H4 (cell line): ENCODE measurements at places on chromosomes 2 and 18. TPM values are rescaled to one million over a fixed set of nuclear protein-coding genes. Genes with fewer than 3 reads are reported as not detected.

The CD8B2 gene
- not detected in 2 replicates for total RNA-seq

The SERPINB3 gene
- total RNA-seq = not detected in 2 replicates

The CYP1B1 gene
- total RNA-seq = 16.3 and 29.9 TPM in 2 replicates

The ANO7 gene
- 0.43 and 0.91 TPM in 2 replicates for total RNA-seq

The ST6GAL2 gene
- total RNA-seq = 0.21 and 0.37 TPM in 2 replicates

The NETO1 gene
- total RNA-seq = not detected in 2 replicates

The CD8A gene
- not detected in 2 replicates for total RNA-seq

The UPP2 gene
- total RNA-seq = not detected in 2 replicates

The RNF25 gene
- 35.2 and 59.5 TPM in 2 replicates for total RNA-seq

- no peak for DNase-seq
Measured at GRCh38 chr2:120769787-120770120, 34.1 kb downstream of the GLI2 start.

- DNase-seq = no peak
Measured at GRCh38 chr2:135817951-135818350, 19.0 kb downstream of the LCT start.

GRCh38 chr2:184927040-184927439, 328.7 kb downstream of the ZNF804A start:
- no peak for DNase-seq

- peak; percentile 78 for DNase-seq
Measured at GRCh38 chr2:238143239-238143951, 4.9 kb downstream of the KLHL30 start.

DNA sequence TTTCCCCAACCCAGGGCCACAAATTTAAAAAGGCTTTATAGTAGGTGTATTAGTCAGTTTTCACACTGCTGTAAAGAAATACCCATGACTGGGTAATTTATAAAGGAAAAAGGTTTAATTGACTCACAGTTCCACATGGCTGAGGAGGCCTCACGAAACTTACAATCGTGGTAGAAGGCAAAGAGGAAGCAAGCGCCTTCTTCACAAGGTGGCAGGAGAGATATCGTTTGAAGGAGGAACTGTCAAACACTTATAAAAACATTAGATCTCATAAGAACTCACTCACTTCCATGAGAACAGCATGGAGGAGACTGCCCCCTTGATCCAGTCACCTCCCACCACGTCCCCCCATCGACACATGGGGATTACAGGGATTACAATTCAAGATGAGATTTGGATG, 70.4 kb downstream of the FECH start:
- no peak for DNase-seq

DNA sequence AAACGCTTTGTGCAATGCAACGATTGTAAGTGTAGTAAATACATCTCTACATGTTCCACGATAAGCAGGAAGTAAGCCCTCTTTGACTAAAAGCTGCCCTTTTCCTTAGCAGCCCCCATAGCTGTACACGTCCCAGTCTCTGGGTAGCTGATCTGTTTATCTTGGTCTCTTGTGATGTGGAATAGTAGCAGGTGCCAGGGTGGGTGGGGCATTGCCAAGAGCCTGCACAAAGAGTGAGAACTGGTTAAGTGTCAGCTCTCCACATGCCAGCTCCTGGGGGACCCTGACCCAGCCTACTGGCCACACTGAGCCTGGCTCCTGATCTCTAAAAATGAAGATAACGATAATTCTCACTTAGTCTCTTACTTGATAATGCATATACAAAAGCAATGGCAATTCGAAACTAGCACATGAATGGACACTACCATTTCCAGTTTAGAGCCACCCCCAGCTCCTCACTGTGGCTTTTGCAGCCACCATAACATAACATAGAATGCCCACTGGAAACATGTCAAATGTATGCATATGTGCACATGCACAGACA, 92.3 kb downstream of the MYT1L start:
- no peak for DNase-seq

DNA sequence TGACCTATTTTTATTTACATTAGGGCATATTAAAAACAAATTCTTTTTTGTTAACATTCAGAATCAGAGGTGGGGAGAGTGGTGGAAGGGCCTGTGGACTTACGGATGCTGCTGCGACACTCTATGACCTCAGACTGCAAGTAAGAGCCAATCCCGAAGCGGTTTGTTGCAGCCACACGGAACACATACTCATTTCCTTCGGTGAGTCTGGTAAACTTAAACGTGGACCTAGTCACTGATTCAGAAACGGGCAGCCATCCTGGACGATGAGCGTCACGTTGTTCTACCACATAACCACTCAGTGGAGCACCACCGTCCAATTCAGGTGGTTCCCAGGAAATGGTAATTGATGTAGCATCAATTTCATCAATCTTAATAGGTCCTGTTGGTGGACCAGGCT, 61.9 kb downstream of the PLEKHA3 start:
- no peak for DNase-seq

DNA sequence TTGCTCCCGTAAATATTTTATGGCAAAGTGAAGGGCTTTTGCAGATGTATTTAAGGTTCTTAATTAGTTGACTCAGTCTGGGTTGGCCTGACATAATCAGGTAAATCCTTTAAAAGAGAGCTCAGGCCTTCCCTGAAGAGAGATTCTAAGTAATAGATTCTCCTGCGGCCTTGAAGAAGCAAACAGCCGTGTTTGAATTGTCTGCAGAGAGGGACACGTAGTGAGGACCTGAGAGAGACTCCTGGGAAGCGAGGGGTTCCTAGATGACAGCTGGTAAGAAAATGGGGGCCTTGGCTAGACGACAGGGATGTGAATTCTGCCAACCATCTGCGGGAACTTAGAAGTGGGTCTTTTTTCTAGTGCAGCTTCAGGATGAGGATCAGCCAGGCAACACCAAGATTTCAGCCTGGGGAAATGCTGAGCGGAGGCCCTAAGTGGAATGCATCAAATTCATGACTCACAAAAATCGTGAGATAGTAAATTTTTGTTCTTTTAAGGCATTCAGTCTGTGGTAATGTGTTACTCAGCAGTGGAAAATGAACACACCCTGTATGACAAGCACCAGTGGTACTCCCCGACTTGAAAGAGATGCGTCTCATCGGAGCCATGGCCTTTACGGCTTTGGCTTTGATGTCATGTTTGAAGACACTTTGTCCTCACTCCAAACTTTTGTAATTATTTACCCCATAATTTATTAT, 62.1 kb upstream of the SMIM21 start:
- DNase-seq = peak; percentile 94

GRCh38 chr2:30710016-30710415, 97.2 kb downstream of the CAPN13 start:
- DNase-seq = no peak

DNA sequence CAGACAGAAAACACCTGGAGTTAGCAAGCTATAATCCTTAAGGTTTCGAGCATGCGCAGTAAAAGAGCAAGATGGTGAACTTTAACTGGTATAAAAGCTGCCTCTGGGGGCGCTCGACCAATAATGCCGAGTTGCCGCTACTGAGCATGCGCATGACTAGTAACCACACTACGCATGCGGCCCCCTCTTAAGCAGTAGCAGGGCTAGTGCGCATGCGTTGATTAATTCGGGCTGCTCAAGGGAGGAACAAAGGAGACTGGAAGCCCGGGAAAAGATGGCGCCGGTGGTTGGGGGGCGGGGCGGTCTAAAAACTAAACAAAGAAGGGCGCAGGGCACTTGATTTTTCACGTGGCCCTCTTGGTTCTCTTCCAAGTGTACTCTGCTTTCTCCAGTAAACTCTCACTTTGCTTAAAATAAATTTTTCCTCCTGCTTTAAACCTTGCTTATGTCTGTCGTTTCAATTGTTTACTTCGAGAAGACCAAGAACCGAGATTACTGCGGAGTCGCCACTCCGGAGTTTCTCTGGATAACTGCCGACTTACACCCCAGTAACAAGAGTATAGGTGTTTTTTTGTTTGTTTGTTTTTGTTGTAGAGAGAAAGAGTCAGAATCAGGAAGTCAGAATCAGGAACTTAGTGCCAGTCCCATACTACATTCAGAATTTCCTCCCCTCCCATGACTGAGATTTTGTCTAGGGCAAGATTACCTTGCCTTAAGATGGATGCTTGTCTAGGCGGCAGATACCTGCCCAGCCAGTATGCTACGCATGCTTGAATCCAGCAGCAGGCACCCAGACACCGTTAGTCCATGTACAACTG, 5.8 kb downstream of the XRCC5 start:
- DNase-seq = peak; percentile 96

DNA sequence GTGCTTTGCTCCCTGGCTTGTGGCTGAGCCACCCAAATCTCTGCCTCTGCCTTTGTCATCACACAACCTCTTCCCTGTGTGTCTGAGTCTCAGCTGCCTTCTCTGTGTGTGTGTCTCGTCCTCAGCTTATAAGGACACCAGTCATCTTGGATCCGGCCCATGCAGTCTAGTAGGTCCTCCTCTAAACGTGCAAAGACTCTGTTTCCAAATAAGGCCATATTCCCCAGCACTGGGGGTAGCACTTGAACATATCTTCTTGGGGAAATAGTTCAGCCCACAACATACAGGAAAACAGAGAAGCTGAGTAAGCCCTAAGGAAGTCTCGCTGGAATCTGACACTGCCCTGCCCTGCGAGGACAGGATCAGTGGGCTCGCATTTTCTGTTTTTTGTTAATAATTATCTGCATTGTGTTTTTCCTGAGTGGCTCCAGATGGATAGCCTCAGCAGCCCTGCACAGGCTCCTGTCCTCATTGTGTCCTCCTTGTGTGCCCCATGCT, 42.1 kb downstream of the MTCL1 start:
- DNase-seq = no peak

DNA sequence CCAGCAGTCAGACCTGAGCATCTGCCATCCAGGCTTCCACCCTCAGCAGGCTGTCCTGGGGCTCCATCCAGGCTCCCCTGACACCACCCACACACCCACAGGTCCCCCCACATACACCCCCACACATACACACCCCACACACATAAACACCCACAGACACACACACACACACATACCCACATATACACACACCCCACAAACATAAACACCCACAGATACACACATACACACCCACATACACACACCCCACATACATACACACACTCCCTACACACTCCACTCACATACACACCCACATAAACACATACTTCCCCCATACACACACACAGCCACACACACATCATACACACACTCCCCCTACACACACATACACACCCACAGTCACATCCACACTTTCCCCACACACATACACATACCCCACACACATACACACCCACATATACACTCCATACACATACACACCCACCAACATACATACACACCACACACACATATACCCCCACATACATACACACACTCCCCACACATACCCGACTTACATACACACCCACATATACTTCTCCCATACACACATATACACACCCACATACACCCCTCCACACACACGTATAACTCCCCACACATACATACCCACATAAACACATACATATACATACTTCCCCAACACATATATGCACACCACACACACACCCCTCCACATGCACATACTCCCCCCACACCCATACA, 183.3 kb upstream of the ETAA1 start:
- no peak for DNase-seq

DNA sequence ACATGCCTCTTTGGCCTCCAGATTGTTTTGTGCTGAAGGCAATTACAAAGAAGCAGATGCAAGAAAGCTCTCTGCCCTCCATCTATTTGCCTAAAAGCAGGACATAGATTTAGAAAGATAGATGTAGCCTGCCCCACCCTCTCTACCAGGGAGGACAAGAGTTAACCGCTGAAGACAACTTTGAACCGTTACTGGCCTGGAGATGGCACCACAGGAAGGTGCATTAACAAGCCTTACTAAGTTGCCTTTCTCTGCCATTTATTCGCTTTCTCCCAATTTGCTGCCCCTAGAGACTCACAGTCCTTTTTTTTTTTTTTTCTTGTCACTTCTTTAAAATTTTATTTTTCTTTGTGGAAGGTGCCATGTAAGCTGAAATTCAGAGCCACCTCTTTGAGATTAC, 28.8 kb upstream of the RMDN2 start:
- DNase-seq = no peak

- DNase-seq = no peak
Measured at GRCh38 chr2:239938651-239939486, 86.3 kb downstream of the NDUFA10 start.

GRCh38 chr18:62118328-62118727, 68.5 kb downstream of the PIGN start:
- no peak for DNase-seq

- no peak for DNase-seq
Measured at GRCh38 chr18:57475903-57476302, 40.7 kb downstream of the ONECUT2 start.

DNA sequence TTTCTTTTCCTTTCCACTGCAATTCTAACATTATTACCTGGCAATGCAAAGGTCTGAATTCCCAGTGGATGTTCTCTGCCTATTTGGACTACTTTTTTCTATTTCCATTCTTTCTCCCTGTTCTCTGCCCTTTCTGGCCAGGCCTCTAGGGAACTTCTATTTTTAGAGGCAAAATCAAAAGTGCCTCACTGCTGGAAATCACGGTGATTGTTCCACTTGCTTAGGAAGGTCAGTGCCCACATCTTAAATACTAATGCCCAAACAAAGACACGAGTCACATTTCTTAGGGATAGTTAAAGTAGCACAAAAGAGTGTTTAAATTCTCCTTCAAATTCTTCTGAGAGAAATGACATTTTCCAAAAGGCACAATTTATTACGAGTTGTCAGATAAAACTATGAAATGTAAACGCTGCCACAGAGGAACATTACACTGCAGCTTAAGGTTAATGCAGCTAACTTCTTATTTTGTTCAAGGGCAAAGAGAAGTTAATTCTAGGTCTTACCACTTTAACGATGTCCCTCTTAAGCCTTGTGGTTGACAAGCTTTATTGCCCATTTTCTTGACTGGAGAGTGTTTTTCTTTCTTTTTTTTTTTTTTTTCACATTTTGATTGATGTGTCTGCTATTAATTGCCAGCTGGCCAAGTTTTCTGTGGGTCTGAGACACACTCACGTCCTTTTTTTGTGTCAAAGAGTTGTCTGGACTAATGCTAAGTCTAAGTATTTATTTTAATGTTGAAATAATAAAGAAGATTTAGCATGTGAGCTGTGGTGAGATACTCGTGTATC, 34.7 kb downstream of the ST6GAL2 start:
- no peak for DNase-seq

DNA sequence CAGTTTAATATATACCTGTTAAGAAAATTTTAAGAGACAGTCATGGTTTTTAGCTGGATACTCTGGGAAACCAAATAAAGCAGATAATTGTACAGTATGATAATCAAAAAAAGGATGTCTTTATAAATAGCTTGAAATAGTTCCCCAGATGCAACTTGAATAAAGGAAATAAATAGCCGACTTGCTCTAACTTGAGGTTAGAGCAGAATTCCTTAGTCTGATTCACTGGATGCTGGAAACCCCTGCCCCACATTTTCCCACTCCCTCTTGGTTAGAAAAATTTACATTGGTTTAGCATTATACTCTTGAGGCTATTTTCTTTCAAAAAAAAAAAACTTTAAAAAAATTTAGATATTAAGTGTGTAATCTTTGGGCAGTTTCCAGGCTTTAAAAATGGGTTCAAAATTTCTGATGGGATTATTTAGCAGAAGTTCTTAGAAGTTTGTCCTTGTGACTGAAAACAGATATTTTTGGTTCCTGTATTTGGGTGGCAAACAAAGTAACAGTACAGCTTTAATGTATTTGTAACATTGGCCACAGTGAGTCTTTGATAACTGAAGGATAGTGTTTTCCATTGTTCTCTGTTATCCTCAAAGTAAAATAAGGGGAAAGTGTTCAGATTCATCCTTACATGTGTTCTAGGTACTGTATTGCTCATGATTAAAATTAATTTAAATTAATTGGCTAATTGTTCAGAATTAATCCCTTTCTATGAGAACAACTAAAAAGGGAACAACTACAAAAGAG, 39.6 kb downstream of the ITGAV start:
- DNase-seq = no peak

- no peak for DNase-seq
Measured at GRCh38 chr2:127448526-127448925, 30.3 kb downstream of the PROC start.
